ENCODE measurements at places on chromosomes 1 and 21.

- DNase-seq = no peak
Observed at GRCh38 chr1:247246325-247247115, 9.4 kb upstream of the VN1R5 start.

- no peak for DNase-seq
Observed at GRCh38 chr1:93313026-93313425, 32.7 kb upstream of the DR1 start.

DNA sequence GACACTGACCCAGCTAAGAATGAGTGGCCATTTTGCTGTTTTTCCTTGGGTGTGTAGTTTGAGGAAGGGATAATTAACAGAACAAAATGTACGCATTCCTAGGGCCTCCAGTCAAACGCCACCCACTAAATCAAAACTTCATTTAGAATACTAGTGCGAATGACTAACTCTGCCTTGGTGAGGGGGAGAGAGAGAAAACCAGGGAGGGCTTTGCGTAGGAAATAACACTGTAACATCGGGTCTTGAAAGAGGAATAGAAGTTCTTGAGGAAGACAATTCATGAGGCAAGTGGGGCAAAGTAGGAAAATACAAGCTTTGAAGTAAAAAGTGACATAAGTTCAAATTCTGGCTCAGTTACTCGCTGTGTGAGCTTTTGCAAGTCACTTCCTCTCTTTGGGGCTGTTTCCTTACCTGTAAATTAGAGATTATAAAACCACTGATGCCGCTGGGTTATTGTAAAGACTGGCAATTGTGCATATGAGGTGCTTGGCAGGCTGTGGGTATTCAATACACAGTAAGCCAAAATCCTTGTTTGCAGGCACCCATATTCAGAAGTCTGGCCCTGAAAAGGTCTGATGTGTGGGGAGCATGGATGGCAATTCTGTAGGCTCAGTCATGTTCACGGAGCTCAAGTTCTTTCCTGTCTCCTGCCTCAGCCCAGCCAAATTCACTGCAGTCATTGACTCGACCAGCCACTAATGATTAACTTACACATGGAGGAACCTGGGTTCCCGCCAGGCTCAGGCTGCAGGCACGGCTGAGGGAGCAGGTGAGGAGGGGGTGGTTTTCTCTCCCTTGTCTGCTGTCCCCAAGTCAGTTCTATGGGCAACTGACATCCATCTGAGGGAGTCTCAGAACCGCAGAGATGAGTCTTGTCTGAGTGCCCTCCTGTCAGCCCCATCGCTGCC lies 140.3 kb upstream of the CSF3R start:
- no peak for DNase-seq

DNA sequence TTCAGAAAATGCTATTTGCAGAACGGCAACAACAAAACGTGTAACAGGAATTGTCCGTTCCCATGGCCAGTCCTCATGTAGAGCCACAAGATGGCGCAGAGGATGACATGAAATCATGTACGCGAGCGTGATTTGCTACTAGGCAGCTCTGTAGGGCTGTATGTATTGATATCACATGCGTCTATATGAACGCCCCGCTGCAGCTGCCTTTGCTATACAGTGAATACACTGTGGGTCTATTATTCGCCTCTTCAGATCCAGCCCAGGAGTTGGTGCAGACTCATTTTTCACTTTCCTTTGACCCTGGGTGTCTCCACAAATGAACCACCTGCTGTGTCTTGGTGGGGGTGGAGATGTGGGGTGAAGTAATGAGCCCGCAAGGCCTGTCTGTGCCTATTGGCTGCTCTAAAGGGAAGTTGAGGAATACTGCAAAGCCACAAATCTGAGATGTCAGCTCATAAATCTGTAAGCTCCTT lies 361.5 kb downstream of the KIF26B start:
- peak; percentile 33 for DNase-seq

DNA sequence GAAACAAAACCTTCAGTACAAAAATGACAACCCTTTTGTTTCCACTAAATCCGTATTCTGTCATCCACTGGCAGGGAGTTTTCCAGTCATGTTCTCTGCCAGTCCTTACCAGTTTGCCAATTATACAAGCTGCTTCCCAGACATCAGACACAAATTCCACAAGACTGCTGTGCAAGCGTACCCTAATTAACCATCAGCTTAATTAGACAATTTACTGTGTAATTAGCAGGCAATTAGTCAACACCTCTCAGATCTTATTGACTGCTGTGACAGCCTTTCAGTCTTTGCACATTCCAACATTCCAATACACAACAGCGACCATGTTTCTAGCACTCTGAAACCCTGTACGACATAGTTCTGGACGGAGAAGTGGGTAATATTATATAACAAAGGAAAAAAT lies 420.1 kb downstream of the DPYD start:
- no peak for DNase-seq

DNA sequence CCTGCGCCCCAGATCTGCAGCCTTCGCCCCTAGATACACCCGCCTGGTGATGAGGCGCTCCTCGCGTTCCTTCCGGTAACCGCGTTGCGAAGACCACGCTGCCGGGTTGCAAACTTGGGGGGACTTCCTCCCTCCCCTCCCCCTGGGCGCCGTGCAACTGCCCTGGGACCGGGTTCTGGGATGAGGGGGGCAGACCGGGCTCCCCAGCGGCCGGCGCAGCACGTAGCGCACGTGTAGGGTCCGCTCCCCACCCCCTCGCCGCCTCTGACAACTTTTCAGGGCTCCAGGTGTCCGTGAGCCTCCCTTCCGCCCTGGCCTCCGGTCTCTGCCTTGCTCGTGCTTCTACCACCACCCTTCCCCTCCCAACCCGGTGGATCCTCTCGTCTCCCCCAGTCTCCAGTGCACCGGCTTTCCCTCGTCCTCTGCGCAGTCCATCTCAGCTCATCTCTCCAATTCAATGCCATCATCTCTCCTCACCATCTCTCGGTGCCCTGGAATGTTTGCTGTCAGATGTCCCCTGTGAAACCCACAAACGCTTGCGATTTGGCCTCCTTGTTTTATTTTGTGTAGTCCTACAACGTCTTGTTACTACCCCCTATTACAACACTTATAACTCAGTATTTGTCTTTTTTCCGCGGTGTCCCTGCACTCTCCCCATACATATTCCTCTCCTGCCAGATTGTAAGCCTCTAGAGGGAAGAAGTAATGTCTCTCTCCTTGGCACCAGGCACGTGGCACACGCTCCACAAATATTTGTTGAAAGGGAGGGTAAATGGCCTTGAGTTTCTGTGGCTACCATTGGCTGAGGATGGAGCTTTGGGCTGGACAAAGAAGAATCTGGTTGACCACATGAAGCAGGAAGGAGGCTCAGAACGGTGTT lies 782 bp downstream of the PCAT6 start:
- peak; percentile 34 for DNase-seq

GRCh38 chr1:111515291-111516004 lies 12.0 kb upstream of the ADORA3 start:
- DNase-seq = peak; percentile 70

- no peak for DNase-seq
Observed at GRCh38 chr1:225471109-225471452, 43.2 kb upstream of the LBR start.

DNA sequence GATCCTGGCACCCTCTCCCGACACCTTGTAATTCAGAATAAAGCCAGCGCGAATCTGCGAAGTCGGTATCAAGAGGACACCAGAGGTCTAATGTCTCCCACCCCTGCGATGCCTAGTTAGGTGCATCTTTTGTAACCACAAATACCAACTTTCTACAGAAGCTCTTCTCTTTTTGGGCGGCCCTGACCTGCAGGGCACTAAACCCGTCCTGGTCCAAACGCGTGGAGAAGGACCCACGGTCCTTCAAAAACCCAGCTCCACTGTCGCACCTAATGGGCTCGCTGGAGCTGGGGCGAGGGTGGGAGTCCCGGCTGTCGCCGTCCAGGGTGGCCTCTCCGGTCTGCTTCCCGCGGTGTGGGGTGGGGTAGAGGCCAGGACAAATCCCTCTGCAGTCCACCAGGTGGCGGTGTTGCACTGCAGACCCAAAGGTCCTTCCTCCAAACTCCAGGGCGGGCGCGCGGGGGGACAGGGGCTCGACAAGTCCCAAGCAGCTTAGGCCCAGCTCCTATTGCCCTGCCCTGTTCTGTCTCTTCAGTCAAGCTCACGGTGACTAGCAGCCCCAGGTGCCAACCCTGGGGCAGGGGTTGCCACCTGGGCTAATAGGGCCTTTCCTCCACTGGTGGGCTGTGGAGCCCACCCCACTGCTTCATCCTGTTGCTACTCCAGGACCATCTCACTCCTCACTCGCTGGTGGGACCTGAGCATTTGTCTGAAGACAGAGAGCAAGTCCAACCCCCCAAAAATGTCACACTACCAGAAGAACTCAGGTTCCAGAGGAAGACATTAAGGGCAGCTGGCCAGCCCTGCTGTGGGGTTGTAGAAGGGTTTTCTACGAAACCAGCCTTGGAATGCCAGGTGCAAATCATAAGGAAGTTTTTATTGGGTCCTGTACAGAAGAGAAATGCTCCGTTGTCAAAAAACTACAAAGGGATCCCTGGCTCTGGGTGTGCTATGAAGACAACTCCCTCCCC lies 2.8 kb downstream of the HES3 start:
- DNase-seq = peak; percentile 94

GRCh38 chr1:79981481-79981880 lies 975.0 kb upstream of the ADGRL4 start:
- DNase-seq = no peak

DNA sequence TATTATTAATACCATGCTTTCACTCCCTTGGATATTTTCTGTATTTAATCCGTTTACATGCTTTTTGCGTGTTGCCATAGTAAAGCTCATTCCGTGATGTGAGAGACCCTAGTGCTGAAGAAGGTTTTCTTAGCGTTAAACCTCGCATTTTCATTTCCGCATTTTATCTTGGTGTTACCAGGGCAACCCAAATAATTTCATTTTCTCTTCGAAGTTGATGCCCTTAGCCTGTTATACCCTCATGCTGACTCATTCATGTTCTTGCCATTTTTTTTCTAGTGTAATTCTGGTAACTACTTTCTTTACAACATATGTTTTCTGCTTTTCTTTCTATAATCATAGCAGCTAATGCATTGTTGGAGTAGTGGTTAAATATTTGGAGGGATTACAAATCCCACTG lies 37.2 kb downstream of the LRRC8C start:
- DNase-seq = no peak

DNA sequence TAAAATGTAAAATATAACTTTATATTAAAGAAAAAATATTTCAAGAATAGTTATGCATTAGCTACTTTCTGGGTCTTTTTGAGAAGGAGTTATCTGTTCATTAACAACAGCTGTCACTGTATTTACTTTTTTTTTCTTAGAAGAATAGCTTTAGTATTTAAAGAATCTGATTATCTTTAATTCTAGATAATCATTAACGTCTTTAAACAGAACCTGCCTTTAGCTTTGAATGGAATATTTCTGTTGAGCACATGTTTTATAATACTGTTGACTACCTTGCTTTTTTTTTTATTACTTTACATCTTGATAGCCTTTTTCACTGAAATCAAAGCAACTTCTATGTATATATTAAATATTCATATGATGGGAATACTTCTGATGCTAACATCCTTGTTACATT lies 132.0 kb downstream of the CLEC20A start:
- no peak for DNase-seq

DNA sequence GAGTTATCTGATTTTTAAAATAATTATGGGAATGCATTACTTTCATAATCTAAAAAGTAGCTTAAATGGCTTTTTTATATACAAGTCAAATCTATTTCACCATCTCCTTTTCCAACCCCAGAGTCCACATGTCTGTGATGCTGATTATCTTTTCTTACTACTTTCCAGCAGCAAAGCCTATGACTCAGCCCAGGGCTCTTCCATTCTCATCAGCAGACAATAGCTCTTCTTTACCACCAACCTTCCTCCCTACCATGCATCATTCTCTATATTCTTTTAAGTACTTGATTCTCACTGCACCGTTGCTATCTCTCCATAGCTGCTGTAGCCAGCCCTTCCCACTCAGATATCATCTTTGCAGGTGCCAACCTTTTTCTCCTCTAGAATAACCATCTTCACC lies 61.3 kb downstream of the OVGP1 start:
- no peak for DNase-seq

- DNase-seq = peak; percentile 38
Observed at GRCh38 chr1:209823143-209824041, 4.4 kb upstream of the UTP25 start.

DNA sequence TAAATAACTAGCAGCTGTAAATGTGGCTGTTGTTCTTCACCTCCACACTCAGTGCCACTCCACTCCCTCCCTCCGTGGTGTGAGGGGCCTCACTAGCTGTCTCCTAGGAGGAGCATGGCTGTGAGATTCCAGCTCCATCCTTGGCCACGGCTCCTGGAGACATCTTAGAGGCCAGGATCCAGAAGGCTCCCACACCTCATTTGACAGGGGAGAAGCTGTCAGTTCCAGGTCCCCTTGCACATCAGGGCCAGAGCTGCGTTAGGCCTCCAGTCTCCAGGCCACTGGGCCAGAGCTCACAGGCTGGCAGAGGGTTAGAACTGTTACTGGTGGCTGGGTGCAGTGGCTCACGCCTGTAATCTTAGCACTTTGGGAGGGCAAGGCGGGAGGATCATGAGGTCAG lies 15.0 kb downstream of the PCSK9 start:
- DNase-seq = no peak

DNA sequence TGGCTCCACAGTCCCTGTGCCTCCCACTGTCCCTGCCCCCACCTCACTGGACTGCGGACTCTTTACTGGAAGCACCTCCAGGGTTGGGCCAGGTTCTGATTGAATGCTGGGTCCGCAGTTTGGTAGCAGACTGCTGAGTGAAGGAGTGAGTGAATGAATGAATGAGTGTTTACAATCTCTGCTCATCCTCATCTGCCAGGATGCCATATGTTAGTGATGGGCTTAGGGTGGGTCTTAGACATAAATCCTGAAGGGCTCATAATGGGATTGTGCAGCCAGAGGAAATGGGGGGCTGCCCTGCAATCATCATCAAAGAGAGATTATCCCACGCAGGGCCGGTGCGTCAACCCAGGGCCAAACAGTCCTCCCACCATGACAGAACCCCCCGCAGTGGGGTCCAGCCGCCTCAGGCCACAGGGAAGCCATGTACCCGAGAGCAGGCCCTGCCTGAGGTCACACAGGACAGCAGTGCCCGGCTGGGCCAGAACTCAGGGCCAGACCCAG lies 26.1 kb downstream of the SLC1A7 start:
- no peak for DNase-seq

DNA sequence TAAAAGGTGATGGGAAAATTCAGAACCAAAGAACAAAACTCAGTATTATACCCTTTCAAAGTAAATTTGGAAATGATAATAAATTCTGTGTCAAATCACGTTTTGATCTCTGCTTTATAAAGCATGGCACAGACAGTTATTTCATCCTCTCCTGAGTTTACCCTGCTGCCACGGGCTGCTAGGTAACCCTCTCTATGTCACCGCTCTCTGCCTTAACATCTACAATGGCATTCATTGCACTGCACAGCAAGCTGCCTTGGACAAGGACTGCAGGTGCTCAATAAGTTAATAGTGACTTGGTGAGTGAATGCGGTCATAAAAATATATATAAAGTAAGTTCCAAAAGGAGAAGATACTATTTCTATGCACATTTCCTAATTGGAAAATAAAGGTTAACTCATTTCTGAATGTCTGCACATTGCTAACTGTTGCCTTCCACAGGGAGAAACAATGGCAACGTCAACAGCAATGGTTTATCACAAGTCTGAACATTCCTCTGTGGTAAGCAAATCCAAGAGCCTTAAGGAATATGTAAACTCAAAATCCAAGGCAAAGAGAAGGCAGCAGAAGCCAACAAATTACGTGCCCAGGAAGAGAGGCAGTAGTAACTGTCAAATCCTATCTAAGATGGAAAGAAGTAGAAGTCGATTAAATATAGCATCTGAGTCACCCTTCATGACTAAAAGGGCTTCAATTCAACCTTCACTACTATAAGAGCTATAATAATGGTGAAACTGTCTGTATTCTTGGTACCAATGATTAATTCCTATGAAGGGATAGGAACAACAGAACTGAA lies 19.4 kb downstream of the FYB2 start:
- no peak for DNase-seq

- DNase-seq = no peak
Observed at GRCh38 chr1:43137445-43138052, 34.5 kb downstream of the EBNA1BP2 start.

Data from hepatic stellate cell (primary cell).